NCI-H2029 treated with DMSO at 0.1 percent for 48 hours (cell line): ENCODE measurements at places on chromosomes 12 and 14.

- DNase-seq, result no peak
These were observed 182.6 kb downstream of the ALG10 start for GRCh38 chr12:34204830-34205285.

DNA sequence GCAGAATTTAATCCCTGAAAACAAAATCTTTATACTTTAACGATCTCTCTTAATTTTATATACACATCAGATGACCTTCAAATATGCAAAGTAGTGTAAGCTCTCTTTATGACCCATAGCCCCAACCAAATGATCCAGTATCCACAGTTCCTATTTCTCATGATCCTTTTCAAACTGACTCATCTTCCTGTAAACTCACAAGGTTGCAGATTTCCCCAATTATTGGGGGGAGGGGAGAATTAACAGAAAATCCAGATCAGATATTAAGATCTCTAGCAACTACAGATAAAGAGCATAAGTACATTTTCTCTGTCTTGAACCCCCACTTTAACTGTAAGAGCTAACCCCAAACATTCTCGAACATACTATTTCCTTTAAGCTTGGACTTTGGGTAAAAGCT lies 12.5 kb downstream of the GNS start:
- DNase-seq, result no peak

DNA sequence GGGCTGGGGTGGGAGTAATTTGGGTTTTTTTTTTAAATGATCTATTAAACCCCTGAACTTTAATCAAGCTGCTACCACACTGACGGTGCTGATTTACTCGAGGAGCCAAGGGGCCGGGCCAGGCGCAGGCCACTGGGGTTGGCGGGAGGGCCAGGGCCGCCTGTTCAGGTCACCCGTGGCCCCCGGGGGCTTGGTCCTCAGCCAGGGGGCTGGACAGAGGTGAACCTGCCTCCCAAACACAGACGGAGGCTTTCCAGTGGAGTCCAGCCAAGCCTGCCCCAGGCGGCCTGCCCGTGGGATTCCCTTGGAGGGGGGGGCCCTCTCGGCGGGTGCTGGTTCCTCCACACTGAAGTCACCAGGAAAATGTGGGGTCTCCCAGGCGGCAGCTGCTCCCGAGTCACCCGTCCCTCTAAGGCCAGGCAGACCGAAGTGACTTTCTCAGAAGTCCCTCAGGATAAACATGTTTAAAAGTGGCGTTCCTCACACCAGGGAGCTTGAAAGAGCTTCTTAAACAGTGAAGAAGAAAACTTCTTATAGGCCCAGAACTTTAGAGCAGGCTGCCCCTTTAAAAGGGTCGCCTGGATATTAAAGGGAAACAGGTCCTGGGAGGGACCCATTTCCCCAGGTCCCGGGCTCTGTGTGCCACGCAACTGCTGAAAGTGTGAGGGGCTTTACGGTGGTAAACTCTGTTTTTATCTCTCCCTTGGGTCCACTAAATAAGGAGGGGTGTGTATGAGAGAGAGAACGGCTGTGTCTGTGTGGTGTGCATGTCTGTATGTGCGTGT lies 167.2 kb upstream of the GSC start:
- DNase-seq, result no peak

DNA sequence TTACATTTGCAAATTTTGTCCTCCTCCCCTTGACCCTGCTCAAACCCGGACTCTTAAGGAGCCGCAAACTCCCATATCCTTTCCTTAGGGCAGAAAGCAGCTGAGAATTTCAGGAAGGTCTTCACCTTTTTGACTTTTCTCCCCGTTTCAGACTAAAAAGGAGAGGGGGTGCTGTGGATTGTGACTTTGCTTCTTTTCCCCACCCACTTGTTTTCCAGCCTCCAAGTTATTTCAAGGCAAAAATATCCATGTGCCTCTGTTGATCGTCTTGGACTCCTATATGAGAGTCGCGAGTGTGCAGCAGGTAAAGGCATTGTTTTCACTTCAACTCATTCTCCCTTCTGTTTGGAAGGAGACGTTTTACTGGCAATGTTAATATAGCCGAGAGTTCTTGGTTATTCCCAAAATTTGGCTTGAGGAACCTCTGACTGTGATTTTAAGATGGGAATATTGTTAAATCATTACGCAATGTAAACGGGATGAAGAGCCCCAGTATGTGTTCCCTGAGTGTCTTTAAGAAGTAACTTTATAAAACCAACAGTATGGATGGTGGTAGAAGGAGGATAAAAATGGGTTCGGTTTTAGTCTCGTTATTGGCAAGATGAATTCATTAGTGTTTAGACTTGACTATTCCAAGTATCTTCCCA lies 663 bp downstream of the LRRK2 start:
- no peak for DNase-seq

DNA sequence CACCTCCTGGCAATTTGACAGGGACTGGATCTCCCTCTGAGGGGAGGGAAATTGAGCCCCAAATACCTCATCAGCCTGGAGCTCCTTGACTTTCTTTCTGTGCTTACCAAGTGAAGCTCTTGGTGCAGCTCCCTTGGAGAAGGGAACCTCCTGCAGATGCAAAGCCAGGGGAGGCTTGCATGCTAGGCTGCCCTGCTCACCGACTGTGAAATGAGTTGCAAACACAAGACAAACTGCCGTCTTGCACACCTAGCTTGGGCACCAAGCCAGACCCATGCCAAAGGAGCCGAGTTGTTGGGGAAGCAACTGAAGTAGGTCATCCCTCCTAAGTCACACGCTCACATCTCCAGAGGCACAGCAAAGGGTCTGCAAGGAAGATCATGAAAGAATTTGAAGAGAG lies 95.2 kb downstream of the GTF2A1 start:
- no peak for DNase-seq

- DNase-seq, result no peak
These were observed 55.7 kb downstream of the GALNT8 start for GRCh38 chr12:4775936-4776335.

DNA sequence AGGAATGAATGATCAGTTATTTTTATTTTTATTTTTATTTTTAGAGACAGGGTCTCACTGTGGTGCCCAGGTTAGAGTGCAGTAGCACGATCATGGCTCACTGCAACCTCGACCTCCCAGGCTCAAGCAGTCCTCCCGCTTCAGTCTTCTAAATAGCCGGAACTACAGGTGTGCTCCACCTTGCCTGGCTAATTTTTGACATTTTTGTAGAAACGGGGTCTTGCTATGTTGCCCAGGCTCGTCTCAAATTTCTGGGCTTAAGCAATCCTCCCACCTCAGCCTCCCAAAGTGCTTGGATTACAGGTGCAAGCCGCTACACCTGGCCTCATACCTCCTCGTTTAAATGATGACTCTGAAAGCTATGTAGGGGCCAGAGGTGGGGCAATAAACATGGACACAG lies 706.0 kb downstream of the MED13L start:
- DNase-seq, result no peak

DNA sequence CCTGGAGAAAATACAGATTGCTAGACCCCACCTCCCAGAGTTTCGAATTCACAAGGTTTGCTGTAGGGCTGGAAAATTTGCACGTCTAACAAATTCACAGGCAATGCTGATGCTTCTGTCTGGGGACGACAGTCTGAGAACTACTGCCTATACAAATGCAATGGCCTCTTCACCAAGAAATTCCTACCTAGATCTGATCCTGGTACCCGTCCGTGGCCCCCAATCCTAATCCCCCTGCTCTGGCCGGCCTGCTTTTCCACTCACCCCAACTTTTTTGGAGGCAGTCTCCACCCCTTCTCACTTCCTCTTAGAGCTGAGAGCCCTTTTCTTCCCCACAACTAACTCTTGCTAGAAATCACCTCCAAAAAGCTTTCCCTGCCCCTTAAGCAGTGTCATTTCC lies 3.1 kb upstream of the SSH1 start:
- no peak for DNase-seq

DNA sequence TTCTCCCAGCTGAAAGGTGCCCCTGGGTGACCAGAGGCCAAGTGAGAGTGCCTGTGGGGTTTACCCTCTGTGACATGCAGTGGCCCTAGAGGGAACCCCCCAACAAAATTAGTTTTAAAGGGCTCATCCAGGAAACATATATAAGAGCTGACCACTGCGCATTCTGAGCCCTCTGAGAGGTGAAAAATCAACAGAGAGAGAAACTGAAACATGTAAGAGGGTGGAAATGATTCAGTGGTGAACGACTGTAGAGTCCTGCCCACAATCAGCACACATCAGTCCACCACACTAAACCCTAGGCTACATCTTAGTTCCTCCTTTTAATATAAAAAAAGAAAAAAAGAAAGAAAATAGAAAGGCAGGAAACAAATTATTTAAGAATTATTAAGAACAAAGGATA lies 21.0 kb upstream of the ACSM4 start:
- no peak for DNase-seq

- DNase-seq, result no peak
These were observed 14.0 kb downstream of the ATP6V1D start for GRCh38 chr14:67345583-67345982.

- no peak for DNase-seq
These were observed 108.2 kb upstream of the NAV3 start for GRCh38 chr12:77722536-77722935.

DNA sequence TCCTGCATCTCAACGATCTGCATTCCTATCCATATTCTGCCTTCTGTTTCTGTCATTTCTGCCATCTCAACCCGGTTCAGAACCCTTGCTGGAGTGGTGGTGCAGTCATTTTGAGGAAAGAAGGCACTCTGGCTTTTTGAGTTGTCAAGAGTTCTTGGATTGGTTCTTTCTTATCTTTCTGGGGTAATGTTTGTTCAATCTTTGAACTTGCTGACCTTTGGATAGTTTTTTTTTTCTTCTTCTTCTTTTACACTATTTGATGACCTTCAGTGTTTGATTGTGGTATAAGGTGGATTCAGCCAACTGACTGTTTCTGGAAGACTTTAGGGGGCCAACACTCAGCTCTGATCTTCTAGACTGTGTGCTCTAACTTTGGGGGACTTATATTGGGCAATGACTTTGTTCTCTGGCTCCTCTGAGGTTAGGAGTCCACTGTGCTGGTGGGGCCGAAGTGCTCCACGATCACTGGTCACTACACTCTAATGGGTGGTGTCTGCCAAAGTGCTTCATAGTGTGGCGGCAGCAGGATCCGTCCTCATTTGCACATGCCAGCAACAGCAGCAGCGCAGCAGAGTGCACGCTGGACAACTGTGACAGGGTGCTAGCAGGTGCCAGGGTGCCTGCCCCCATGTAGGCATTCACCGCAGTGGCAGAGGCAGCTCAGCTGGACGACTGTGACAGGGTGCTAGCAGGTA lies 255.8 kb downstream of the FBXL14 start:
- no peak for DNase-seq

- no peak for DNase-seq
These were observed 246.8 kb upstream of the SFSWAP start for GRCh38 chr12:131464081-131464480.
